Right forelimb (tissue), 1 donor: ENCODE measurements at places on chromosomes 13 and 19.

GRCh38 chr13:90500569-90500968 lies 846.9 kb upstream of the MIR17HG start:
- no peak for DNase-seq

GRCh38 chr19:17296273-17296672 lies 7.0 kb downstream of the ABHD8 start:
- DNase-seq: no peak

GRCh38 chr13:33186861-33187291 lies 98.7 kb downstream of the STARD13 start:
- DNase-seq: no peak

DNA sequence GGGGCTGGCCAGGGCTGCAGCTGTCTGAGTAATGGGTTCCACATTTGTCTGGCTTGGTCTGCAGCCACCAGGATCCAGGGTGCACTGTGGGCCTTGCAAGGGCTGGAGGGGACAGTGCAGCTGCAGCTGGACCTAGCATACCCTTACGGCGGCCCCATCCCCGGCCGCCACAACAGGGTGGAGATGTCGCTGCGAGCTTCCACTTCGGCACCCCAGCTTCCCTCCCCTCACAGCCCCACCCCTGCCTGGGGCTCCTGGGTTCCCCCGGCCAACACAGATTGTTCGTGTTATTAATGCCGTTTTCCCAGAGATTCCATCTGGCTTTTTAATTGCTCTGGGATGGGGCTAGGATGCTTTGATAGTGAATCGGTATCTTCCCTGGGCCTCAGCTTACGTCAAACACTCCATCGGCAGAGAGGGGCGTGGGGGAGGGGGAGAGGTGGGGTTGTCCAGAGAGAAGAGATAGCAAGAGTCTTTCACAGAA lies 5.8 kb downstream of the CEBPA start:
- peak; percentile 73 for DNase-seq
